ENCODE measurements at places on chromosomes 4 and X.

GRCh38 chr4:114277690-114278089 lies 298.2 kb upstream of the ARSJ start:
- DNase-seq, result no peak

GRCh38 chr4:48346594-48346993 lies 5.3 kb downstream of the SLAIN2 start:
- no peak for DNase-seq

DNA sequence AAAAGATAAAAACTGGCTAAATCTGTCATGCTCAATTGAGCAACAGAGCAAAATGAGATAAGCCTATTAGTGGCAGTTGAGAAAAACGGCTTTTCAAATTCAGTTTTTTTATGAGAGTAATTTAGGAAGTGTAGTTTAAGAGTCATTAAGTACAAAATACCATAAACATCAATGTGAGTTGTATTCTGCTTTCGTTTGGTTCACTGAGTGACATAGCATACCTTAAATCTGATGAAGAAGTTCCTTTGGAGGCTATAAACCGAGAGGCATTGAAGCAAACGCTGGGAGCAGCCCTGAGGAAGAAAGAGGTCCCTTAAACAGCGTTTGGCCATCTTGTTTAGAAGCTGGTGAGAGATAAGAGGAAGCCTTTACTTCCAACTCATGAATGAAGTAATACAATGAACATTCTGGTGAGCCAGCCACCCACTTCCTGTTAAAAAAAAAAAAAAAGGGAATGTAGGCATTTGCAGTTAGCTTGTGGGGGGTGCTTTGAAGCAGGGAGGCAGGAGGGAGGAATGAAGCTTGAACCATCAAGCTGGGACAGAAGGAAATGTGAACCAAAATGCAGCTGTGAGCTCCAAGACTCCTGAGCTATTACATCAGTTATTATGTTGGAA lies 132.3 kb downstream of the ZNF330 start:
- DNase-seq, result no peak

DNA sequence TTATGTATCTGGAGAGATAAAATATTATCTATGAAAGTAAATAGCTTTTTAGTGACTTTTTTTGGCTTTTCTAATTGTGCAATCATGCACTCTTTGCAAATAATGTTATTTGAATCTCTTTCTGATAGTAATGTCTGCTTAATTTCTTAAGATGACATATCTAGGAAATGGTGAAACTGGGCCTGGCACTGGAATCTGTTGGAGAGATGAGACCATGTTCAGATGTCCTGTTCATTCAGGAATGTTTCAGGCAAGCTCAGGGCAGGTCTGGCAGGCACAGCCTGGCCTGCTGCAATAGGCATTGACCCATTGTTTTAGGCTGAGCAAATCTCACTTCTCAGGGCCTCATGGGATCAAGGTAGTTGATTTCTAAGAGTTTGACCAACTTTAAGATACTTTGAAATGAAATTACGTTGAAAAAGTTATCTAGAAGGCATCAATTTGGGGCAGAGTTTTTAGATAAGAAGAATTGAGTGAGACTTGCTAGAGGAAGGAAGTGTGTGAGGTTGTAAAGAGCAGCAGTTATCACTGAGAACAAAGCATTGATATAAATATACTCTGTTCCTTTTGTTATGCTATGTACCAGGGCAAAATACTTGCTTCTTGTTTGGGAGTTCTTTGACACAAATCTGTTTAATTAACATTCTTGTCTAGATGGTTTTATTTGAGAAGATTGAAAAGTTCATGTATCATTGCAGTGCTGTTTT lies 133.0 kb upstream of the LEF1 start:
- no peak for DNase-seq

DNA sequence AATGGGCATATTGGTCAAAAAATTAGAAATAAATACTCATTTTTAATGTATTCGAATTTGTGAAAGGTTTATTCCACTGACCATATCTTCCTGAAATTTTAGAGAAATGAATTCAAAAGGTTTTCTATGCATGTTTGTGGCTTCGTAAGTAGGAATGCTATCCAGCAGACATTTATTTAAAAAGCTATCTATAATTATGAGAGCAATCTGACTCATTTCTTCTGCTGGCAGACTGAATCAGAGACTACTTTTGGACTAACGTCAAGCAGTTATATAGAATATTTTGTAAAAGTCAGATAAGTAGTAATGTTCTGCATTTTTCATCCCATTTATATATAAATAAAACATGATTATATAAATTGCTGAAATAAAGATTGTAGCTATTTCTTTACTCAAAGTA lies 125.0 kb downstream of the SPCS3 start:
- no peak for DNase-seq

- no peak for DNase-seq
Measured at GRCh38 chr4:139596034-139596683, 40.1 kb upstream of the SETD7 start.

DNA sequence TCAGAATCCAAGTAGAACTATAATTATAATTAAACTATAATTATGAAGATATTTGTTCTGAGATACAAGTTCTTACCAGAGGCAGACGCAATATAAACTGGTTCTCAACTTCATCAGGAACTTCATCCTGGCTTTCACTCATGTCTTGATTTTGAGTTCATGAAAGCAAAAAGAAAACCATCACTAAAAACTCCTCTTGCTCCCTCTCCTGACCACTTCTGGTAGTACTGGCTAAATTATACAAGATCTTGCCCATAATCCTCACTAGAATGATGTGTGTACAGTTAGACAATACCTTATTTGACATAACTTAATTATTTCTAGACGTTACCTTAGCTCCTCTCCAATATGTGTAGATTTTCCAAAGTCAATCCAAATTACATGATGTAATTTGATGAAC lies 3.7 kb downstream of the TAF7L start:
- peak; percentile 2 for DNase-seq

DNA sequence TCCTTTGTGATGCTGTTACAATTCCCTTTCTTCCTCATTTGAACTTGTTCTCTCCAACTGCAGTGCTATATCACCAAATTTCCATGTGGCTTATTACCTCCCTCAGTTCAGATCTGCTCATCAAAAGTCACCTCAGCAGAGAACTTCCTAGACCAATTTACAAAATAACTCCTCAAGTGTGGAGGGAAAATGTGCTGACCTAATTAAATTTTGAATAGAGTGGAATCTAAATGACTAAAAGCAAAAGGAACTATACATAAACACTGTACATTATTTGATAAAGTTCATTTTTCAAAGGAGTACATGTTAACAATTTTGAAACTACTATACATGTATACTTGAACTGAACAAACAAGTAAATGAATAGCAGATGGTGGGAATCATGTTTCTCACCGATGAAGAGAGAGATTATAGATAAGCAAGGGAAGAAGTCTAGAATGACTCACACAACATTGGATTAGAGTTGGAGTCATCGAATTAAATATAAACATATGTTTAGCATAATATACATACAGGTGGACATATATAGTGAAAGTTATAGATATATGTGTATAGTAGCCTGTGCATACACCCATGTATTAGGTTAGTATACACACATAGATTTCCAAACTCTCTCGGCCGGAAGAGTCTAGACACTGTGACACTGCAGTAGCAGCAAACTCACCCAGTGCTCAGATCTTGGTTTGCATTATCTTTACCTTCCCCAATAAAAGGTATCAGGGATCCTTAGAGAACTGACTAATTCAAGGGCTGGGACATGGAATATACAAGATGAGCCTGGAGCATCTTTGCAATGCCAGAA lies 318.7 kb downstream of the PCDH18 start:
- DNase-seq, result no peak

DNA sequence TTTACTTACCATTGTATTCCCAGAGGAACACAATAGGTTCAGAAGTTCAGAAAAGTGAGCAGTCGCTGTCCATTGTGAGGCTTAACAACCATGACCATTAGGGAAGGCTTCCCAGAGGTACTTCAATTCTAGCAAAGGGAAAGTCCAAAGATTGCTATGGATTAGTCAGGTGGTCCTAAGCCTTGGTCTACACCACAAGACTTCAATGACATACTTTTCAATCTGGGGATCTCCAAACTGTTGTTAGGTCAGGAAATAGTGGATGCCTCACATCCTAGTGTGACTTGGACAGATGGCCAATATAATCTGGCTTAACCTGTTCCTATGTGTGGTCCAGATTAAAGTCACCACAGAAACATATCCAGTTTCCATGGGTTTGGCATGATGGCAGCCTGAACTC lies 118.0 kb downstream of the SPCS3 start:
- no peak for DNase-seq

GRCh38 chrX:19639813-19640462 lies 124.6 kb upstream of the MAP3K15 start:
- no peak for DNase-seq

GRCh38 chrX:39750848-39751247 lies 346.9 kb downstream of the BCOR start:
- no peak for DNase-seq

DNA sequence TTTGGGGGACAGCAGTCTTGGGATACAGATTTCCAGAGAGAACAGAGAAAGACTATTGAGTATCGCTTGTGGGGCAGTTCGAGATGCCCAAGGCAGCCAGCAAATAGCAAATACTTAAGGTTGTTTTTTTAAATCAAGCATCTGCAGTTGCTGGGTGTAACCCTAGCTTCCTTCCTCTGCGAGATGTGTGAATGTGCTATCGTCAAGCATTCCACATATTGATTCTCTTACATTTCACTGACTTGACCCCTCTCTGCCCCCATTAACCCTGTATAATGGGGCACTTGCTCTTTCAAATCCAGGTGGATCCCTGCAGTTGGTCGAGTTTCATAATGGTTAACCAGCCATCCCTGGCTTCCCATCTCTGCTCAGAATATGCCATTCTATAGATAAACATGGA lies 23.5 kb downstream of the KCNE5 start:
- DNase-seq, result no peak

- DNase-seq, result no peak
Measured at GRCh38 chr4:76307660-76308014, 1.1 kb downstream of the STBD1 start.

DNA sequence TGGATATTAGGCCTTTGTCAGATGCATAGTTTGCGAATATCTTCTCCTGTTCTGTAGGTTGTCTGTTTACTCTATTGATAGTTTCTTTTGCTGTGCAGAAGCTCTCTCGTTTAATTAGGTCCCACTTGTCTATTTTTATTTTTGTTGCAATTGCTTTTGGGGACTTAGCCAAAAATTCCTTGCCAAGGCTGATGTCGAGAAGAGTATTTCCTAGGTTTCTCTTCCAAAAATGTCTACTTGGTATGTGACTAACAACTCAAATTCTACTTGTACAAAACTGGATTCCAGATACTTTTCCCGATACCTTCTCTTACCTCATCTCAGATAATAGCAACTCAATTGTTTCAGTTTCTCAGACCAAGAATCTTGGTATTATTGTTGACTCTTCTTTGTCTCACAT lies 142.4 kb upstream of the GLRA2 start:
- DNase-seq, result no peak

GRCh38 chr4:139210486-139210885 lies 33.5 kb upstream of the ELF2 start:
- DNase-seq, result no peak

GRCh38 chr4:21697583-21697982 lies 251.0 kb downstream of the KCNIP4 start:
- no peak for DNase-seq

DNA sequence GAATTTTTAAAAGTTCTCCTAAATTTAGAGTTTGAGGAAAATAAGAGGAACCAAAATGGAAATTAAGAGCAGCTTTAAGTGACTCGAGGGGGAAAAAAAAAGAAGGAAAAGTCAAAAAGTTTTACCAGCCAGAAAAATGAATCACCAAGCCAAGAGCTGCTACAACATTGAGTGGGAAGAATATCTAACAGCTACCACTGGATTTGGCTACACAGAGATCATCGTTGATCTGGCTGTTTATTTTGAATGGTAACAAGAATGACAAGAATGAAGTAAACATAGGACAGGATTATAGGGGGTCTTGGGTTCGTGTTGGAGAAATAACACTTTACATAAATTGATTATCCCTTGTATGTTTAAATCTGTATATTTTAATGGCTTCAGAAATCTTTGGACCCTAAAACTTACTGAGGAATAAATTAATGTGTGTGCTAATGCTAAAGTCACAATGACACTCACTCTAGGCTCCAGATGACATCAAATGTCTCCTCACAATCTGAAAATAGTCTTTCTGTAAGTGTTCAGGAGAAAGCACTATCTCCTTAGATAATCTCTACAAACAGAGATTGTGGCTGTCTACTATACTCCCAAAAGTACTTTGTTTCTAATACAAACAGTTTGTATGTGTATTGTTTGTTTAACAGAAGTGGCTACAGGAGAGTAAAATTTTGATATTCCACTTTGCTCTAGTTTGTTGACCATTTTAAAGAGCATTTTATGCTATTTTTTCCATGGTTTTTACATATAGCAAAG lies 3.1 kb upstream of the CSN3 start:
- DNase-seq, result no peak

DNA sequence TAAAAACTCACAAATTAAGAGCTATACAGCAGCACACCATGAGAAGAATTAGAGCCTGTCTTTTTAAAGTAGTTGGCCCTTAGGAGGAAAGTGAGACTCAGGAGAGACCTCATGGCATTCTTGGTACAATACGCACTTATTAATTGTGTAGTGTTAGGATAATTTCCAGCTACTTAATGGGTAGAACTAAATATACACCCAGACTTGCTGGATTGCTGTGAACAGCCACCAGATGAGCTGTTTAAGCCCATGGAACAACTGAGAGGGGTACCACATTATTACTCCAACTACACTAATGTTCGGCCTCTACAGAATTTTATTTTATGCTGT lies 13.6 kb downstream of the MFAP3L start:
- DNase-seq, result no peak

DNA sequence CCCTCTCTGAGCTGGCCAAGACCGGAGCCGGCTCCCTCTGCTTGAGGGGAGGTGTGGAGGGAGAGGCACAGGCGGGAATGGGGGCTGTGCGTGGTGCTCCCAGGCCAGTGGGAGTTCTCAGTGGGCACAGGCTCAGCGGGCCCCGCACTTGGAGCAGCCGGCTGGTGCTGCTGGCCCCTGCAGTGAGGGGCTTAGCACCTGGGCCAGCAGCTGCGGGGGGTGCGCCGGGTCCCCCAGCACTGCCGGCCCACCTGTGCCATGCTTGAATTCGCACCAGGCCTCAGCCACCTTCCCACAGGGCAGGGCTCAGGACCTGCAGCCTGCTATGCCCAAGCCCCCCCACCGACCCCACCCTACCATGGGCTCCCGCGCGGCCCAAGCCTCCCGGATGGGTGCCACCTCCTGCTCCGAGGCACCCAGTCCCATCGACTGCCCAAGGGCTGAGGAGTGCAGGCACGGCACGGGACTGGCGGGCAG lies 602.5 kb downstream of the KCTD8 start:
- no peak for DNase-seq

DNA sequence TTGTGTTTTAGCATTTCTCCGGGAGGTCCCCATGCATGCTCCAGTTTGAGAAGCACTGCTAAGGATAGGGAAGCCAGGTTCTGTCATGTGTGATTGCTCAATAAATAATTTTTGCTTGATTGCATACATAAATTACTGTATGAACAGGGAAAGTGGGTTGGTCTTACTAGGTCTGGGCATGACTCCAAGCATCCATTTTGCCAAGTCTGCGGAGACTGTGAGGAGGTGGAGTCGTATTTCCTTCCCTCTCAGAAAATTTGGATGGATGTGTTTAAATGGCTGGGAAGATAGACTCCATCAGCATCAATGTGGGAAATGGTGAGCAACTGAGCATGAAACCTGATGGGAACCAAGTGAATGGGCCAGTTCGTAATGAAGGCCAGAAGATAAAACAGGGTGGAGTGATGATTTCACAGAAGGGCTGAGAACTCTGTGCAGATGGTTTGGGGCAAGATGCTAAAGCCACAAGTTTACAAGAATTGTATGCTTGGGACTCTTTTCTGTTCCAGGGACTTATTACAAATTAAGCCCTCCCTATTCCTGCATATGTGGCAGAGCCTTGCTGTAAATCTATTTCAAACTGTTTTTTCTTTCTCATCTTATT lies 84.1 kb downstream of the NHS start:
- DNase-seq, result no peak

Data from SW 1271 (cell line).